AG09319 (cell line): ENCODE measurements at places on chromosomes 2 and 18.

DNA sequence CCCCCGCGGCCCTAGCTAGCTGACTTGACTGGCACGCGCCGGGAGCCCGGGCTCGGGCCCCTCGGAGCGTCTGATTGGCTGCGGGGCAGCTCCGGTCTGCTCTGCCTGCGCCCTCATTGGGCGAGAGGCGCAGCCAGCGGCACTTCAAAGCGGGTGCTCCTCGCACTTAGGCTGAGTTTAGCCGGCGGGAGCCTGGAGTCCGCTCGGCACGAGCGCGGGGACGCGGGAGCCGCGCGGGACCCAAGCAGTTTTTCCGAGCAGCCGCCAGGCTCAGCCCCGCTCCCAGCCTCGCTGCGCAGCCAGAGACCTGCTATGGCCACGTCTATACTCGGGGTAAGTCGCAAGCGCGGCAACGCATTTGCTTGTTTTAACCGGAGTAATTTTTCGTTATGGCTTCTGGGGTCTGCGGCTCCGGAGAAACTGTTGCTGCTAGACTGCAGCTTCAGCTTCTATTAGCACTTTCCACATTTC, at the start of gene SP9:
SP9 (plus strand) TSS at position 174 of the 471 bp plus-strand sequence; CDS start at position 313, 139 bp downstream.
- peak; percentile 94 for DNase-seq

GRCh38 chr2:170966648-170967396, 37.8 kb downstream of the GORASP2 start:
- DNase-seq, result no peak

GRCh38 chr2:160474891-160475787, 18.5 kb downstream of the RBMS1 start:
- no peak for DNase-seq

DNA sequence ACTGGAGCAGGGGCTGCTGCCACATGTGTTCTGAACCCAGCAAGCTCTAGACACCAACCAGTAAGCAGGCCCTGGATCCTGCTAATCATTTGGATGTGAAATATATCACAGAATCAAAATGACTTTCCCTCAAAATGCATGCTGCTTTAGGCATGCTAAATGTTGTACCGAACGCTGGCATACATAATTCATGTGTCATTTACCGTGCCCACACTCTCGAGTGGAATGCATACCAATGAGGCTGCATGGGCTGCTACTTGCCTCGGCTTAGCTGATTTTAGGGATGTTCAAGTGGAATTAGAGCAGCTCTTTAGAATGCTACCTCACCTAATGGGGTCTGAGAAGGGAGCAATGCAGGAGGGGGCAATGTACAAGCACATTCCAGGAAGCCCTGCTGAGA, 509.6 kb upstream of the RAB6C start:
- DNase-seq, result no peak

GRCh38 chr18:33210575-33211189, 229.8 kb downstream of the CCDC178 start:
- DNase-seq, result no peak

GRCh38 chr2:74313497-74313896, 29.7 kb downstream of the SLC4A5 start:
- DNase-seq, result no peak

DNA sequence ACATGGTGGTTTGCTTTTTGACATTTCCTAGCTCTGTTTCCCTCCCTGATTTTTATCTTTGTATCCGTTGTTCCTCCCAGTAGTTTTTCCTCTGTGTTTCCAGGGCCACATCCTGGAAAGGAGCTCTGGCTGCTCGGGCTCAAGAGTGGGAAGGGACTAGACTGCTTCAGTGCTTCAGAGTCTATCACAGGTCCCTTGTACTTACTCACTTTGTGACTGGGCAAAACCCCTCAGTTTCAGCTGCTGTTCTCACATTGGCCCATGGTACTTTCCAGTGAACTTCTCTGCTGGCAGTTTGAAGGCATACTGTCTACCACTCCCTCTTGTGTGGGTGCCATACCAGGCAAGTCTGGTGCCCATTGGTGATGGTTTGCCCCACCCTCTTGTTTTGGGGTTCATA, 7.5 kb upstream of the STAMBP start:
- DNase-seq, result no peak

- DNase-seq, result no peak
Observed at GRCh38 chr2:142866426-142866825, 11.0 kb upstream of the KYNU start.

- DNase-seq, result no peak
Observed at GRCh38 chr2:42136782-42137124, 32.4 kb upstream of the EML4 start.

- peak; percentile 95 for DNase-seq
Observed at GRCh38 chr2:172084645-172085459, 455 bp upstream of the DLX1 start.

GRCh38 chr18:44899832-44900231, 219.1 kb downstream of the SETBP1 start:
- no peak for DNase-seq

- no peak for DNase-seq
Observed at GRCh38 chr2:36729067-36729466, 32.6 kb downstream of the VIT start.

DNA sequence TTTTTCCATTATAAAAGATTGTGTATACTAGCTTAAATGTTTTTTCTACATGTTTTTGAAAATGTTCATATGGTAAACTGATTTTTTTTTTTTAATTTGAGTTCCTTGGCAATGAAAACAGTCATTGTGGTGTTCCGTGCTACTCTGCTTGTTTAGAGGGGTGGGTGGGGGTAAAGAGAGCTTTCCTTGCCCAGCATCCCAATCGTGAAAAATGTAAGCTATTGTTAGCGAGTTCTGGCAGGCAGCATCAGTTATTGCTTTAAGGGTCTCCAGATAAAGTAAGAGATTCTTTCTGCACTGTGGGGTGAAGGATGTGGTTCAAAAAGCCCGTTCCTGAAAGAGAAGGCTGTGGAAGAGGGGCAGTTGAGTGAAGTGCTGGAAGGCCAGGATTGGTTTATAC, 118.4 kb downstream of the TANC1 start:
- DNase-seq, result no peak

GRCh38 chr2:111178296-111178695, 57.6 kb downstream of the BCL2L11 start:
- no peak for DNase-seq

DNA sequence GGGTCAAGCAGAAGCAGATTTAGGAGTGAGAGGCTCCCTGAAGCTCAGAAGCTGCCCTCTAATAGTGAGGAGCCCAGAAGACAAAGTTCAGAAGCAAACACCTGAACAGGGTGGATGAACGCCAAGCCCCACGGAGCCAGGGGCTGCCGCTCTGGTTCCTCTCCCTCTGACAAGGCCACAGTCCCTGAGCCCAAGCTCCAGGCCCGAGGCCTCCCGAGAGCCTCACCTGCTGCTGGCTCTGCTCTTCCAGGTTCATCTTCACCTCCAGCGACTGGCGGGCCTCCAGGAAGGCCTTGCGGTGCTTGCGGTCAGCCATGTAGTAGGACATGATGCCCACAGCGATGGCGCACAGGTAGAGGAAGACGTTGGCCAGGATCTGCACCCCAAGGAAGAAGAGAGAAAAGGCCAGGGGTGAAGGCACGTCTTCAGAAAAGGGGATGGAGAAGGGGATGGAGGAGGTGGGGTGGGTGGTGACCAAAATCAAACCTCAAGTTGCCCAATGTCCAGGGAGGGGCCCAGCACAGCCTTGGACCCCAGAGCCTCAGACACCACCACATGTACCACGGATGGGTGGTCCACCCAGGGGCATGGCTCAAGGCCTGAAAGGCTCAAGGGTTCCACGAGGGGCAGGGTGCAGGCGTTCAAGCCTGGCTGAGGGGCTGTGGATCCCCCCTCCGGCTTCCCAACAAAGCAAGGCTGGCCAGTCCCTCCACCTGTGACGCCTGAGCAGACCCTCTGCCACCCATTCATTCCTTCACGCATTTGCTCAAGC, 47.5 kb downstream of the ADCY3 start:
- DNase-seq, result no peak

- DNase-seq, result peak; percentile 87
Observed at GRCh38 chr2:29108225-29108624, 7.0 kb upstream of the CLIP4 start.

DNA sequence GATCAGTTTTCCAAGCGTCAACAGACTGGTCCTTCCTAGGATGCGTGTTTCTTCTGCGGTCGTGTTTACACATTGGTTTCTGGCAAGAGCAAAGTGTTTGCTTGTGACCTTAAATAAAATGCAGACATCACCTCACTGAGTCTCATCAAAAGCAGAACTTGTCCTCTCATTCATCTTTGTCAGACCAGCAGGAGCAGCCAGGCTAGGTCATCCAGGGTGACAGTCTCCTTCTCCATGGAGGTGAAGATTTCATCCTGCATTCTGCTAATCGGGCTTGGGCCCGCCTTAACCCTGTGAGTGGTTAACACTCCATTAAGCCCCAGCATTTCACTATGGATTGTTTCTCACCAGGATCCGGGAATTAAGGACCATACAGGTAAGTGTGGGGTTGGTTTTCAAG, 64.2 kb upstream of the PID1 start:
- DNase-seq, result no peak

DNA sequence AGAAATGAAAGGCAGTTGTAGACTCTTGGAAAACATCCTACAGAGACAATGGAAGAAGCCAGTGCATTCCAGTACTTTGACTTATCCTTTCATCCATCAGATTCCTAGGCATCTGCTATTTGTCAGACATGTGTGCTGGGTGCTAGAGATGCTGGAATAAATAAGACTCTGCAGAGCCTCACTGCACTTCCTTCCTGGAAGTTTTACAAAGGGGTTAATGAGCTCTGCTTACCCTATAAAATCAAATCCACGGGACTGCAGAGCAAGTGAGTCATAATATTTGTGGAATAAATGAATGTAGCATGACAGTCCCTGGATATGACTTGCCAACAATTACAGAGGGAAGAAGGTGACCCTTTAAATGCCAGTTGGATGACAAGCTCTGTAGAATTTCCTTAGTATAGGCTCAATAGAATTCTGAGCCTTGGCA, 52.7 kb upstream of the NPAS2 start:
- no peak for DNase-seq

DNA sequence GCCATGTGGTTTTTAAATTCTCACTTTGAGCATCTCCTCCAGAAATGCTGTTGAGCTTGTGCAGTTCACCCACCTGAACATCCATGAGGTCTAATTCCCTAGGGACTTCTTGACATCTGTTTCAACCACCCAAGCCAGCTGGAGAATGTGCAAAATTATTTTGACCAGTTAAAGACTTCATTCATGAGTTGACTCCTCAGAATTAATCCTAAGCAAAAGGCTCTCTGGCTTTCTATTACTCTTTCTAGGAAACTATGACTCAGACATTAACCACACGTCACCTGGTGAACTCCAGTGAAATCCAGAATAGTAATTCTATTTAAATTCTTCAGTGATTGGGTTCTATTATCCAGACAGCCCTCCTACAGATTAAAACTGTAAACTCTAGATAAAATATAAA, 247.5 kb downstream of the NBAS start:
- DNase-seq, result no peak

DNA sequence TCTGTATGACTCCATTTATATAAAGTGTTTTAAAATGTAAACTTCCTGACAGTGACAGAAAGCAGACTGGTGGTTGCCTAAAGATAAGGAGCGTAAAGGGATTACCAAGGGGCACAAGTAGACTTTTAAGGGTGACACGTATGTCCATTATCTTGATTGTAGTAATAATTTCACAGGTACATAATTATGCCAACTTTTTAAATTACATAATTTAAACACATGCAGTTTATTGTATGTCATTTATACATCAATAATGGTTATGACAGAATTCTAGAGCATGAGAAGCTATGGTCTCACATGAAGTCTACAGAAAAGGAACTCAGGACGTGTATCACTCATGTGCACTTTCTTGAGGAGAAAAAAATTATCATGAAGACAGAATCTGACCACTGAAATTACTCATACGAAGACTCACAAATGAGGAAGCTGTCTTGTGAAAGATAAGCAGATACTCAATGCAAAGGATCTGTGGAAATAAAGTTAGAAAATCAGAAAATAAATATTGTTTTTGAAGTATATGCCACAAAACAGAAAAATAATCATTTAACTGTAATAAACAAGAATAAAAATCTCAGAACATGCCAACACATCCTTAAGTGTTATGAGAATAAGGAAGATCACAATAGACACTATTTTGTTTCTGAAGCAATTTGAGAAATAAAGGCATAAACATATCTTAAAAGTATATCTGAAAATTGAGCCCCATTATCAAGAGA, 84.4 kb downstream of the TMEM131 start:
- no peak for DNase-seq

DNA sequence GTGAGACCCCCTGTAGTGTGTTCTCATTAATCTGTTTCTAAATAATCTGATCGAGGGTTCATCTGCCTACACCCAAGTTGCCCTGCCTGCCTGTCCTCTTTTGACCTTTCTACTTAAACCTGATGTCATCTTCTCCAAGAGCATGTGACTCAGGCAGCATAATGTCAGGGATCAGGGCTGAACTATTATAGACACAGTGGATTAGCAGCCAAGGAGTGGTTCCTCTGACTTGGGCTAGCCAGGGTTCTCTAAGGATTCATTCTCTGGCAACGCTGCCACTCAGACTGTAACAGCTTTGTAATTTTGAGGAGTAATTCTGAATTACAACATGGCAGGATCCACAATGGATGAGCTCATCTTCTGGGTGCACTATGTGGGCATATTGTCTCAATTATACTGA, 124.0 kb downstream of the MDH1 start:
- DNase-seq, result no peak

- DNase-seq, result no peak
Observed at GRCh38 chr2:184004948-184005672, 593.2 kb upstream of the ZNF804A start.
